Activated T-helper 1 cell treated with anti-CD3 and anti-CD28 coated beads, Interleukin-2, amount 50 U/mL, for 16 hours (primary cell): ENCODE measurements at places on chromosomes 2 and 18.

- DNase-seq, result no peak
These were observed 43.1 kb upstream of the PTH2R start for GRCh38 chr2:208363485-208363884.

GRCh38 chr2:112725545-112726457, 5.0 kb downstream of the NT5DC4 start:
- DNase-seq, result no peak

- DNase-seq, result no peak
These were observed 3.1 kb downstream of the TWIST2 start for GRCh38 chr2:238851026-238851425.

DNA sequence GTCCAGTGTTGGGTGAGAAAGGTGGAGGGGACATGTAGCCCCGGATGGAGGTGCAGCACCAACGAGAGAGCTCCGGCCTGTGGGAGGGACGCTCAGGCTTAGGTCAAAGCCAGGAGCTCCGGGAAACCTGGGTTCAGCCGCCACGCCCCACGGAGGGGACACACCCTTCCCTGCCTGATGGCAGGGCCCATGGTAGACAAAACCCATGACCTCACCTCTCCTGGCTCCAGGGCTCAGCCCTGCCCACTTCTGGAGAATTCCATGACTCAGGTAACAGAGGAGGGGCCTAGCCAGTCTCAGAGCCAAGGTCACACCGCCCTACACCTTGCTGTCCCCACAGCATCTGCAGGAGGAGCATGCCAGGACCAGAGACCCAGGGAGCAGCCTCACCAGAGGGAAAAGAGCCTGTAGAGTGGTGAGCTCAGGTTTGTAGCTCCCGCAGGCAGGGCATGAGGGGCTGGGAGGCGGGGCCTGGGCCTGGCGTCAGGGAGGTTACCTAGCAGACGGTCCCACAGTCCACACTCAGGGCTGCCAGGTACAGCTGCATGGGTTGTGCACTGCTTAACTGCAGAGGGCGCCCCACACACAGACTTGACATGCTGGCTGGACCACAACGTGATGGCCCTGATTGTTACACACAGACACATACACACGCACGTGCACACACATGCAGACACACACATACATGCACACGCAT, 70.8 kb upstream of the SMAD7 start:
- peak; percentile 17 for DNase-seq

DNA sequence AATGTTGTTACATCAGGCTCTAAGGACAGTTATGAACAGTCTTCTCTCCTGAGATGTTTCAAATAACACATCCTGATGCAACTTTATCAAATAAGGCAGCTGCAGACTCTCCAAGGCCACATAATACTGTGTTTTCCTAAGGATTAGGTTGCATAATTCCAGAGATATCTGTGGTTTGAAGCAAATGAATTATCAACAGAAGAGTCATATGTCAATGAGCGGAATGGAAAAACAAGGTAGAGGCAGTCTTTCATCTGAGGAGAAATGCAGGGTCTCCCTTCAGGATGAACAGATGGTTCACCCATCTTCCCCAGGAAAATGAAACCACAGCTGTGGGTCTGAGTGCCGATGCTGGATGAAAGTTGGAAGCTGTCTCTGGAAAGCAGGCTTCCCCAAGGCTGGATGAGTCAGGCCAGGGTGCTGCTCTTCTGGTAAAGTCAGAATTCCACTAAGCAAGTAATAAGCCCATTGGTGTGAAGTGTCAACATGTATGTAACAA, 22.2 kb downstream of the LYG1 start:
- DNase-seq, result no peak

DNA sequence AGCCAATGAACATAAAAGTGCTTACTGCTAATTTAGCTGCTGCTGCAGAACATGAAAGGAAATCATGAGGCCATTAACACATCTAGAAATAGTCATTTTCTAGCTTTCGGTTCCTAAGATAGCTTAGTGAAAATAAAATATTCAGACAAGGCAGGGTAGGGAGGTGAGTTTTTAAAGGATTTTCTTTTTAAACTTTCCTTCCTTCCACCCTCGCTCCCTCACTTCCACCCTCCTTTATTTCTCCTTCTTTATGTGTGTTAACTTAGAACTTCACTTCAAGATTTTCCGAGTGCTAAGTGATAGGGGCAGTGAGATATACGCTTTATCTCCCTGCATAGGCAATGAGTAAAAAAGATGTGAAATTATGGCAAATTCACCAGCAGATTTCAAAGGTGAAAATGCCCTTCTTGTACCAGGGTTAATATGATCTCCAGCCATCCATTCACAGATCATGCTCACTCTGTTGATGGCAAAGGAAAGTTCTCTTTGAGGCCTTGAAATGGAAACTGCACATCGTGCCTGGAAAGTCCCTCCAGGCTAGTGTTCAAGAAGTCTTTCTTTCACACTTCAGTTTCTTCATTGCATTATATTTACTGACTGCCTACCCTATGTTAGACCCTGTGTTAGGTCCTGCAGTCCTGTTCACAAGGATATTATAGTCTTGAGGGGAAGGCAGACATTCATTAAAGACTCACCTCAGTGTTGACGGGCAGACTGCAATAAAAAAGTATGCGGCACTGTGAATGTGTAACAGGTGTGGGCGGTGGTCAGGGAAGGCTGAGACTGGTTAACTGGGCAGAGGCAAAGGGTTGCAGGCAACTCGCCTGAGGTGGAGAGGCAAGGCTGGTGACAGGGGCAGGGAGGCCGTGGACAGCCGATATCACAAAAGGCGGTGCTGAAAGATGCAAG, 200.8 kb downstream of the PLCL1 start:
- peak; percentile 12 for DNase-seq

DNA sequence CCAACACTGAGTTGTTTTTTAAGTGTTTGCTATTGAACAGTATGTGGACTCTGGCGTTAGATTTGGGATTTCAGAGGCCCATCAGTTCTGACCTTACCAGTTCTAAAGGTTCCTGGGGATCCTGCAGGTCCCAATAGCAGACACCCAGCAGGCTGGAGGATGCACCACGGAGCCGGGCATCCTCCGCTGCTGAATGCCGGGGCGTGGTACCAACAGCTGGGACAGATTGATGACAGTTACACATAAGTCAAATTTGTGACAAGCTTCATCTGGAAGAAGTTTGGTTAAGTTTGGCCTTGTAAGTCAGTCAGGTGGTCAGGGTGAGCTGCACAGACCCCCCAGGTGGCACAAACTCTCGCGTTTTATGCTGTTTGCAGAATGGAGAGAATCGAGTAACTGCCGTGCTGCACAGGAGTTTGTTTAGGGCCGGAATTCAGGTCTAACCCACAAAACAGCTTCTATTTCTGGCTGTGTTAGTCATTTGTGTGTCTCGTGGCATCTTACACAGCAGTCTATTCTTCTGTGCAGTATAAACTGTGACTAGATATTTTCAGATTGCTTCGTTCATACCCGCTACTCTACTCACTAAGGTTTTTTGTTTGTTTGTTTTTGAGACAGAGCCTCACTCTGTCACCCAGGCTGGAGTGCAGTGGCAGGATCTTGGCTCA, 19.2 kb downstream of the CTDP1 start:
- no peak for DNase-seq

DNA sequence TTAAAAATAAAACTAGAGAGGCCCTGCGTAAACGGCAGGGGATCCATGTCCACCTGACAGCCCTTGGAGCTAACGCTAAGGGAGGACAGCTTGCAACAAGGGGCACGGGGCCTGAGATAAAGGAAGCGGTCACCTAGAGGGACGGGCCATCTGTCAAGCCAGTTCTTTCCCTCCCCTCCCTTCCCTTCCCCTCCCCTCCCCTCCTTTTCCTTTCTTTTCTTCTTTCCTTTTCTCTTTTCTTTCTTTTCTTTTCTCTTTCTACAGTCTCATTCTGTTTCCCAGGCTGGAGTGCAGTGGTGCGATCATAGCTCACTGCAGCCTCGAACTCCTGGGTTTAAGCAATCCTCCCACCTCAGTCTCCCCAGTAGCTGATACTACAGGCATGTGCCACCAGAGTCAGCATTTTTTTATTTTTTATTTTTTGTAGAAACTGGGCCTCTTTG, 34.5 kb upstream of the CTAGE1 start:
- no peak for DNase-seq

DNA sequence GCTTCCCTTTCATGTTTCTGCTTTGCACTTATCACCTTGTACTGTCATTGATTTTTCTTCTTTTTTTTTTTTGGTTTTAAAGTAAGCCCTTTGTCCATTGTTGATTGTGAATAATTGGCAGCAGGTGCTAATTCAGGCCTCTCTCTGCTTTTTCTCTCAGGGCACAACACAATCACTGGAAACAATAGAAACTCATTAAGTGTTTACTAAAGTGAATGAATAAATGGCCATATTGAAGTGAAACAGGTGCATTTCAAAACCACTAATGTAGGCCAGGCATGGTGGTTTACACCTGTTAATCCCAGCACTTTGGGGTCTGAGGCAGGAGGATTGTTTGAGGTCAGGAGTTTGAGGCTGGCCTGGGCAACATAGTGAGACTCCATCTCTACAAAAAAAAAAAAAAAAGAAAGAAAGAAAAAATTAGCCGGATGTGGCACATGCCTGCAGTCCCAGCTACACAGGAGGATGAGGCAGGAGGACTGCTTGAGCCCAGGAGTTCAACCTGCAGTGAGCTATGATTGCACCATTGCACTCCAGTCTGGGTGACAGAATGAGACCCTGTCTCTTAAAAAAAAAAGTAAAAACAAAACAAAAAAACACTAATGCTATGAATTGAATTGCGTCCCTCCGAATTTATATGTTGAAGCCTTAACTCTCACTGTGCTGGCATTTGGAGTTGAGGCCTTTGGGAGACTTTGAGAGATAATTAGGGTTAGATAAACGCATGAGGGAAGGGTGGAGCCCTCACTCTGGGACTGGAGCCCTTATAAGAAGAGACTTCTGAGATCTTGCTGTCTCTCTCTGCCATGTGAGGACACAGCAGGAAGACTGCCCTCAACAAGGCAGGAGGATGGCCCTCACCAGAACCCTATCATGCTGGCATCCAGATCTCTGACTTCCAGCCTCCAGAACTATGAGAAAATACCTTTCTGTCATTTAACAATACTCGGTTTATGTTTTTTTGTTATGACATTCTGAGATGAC, 19.9 kb downstream of the SLC38A11 start:
- DNase-seq, result no peak

DNA sequence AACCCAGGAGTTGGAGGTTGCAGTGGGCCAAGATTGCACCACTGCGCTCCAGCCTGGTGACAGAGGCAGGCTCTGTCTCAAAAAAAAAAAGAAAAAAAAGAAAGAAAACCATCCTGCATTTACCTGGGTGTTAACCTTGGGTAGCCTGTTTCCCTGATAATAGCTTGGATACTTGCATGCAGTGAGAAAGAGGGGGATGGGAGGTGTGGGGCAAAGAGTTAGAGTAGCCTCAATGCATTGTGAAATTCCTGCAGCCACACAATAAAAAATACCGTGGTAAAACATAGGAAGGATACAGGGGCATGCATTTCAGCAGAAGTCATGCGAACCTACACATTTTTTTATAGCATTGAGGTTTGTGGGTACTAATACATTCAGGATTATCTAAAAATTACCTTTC, 76.6 kb upstream of the ZNF516 start:
- DNase-seq, result no peak

- no peak for DNase-seq
These were observed 73.9 kb downstream of the MYCN start for GRCh38 chr2:16014041-16014787.

- no peak for DNase-seq
These were observed 58.4 kb upstream of the RTN4 start for GRCh38 chr2:55108456-55109160.

DNA sequence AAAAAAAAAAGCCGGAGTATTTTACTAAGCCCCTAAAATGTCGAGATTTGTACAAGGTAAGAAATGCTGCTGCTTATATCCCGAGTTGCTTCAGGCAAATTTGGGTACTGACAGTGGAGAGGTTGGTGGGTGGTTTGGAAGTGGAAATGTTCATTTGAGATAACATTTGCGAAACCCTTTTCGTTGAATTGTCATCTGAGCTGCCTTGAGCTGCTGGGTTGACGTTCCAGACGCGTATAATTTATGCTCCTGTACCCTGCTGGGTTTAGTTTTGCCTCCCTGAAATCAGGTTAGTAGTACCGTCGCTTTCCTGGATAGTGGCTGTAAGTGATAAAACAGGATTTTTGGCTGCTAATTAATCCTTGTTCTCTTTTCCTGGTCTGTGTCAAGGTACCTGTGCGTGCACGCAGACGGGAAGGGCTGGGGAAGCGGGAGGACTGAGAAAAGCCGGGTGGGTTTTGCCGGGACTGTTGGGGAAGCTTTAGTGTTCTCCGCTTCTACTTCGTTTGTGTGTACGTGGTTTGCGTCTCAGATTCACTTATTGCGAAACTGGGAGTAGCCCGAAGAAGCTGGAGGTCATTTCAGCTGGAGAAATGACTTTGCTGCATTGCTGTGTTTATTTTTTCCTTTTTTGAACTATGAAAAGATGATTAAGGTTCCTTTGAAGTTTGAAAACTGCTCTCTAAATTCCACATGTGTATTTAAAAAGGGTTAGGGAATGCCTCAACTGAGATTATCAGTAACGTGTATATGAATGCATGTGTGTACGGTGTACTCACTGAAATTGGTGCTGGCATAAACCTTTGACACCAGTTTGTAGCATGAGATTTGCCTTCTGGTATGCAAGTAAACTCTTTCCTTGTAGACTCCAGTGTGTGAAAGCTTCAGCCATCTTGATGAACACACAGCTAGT, 709 bp downstream of the UGP2 start:
- DNase-seq, result no peak

GRCh38 chr18:26863122-26863879, 2.2 kb downstream of the AQP4 start:
- no peak for DNase-seq

- DNase-seq, result no peak
These were observed 4.3 kb downstream of the AAMP start for GRCh38 chr2:218265626-218266025.

GRCh38 chr2:167803449-167803988, 443.9 kb downstream of the STK39 start:
- no peak for DNase-seq

DNA sequence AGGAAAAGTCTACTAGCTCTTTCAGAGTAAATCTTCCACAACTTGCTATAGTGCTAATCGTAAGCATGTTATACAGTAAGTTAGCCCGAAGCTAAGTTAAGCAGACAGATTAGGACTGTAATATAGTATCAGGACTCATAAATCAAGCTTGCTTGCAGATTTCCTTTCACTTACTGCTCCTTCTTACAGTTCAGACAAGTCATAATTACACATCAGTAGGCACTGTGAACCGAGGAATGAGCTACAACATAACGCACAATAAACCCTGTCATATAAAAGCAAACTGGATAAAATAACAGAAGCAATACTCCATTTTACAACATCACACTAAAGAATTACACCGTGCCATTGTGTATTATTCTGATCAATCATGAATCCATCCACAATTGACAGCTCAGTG, 832.6 kb upstream of the ZEB2 start:
- no peak for DNase-seq

GRCh38 chr2:71680925-71681324, 227.6 kb downstream of the DYSF start:
- no peak for DNase-seq
